ENCODE measurements at places on chromosomes 3 and 15. TPM values are rescaled to one million over a fixed set of nuclear protein-coding genes. Genes with fewer than 3 reads are reported as not detected.
A peak's percentile ranks its signal among the peaks of the same experiment; 100 is the strongest.

DNA sequence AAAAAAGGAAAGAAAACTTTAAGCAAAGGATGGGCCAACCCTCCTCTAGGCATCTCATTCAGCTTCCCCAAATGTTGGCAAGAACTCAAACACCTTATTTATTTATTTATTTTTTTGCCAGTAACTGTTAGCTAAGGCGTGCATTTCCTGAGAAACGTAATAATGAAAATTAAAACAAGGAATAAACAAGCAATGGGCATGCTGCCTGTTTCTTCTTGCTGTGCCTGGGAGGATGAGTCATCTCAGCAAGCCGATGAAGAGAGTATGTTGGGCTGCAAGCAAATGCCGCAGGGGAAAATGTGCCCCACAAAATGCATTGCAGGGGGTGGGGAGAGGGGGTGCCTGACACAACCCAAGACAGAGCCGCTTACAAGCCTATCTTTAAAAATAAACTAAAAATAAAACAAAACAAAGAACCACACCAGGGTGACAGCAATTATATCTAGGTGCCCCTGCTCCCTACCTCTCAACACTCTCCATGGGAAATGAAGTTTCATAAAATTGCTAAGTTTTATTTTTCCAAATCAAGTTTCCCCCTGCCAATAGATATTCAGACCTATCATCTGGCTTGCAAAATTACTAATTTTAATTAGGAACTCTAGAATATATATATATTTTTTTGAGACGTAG, 40.3 kb downstream of the EIF4E3 start:
- DNase-seq, result no peak

DNA sequence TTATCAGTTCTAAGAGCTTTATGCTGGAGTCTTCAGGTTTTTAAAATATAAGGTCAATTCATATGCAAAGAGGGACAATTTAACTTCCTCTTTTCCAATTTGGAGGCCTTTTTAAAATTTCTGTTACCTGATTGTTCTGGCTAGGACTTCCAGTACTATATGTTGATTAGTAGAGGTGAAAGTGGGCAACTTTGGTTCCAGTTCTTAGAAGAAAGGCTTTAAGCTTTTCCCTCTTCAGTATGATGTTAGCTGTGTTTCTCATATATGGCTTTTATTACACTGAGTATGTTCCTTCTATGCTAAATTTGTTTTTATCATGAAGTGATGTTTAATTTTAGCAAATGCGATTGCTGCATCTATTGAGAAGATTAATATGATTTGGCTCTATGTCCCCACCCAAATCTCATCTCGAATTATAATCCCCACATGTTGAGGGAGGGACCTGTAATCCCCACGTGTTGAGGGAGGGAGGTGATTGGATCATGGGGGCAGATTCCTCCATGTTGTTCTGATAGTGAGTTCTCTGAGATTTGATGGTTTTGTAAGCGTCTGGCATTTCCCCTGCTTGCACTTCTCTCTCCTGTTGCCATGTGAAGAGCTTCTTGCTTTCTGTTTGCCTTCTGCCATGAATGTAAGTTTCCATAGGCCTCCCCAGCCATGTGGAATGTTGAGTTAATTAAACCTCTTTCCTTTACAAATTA, 33.8 kb downstream of the FAIM start:
- DNase-seq, result no peak

Gene CPN2
- not detected for total RNA-seq

- no peak for DNase-seq
Observed at GRCh38 chr15:51585986-51586385, 36.6 kb downstream of the DMXL2 start.

DNA sequence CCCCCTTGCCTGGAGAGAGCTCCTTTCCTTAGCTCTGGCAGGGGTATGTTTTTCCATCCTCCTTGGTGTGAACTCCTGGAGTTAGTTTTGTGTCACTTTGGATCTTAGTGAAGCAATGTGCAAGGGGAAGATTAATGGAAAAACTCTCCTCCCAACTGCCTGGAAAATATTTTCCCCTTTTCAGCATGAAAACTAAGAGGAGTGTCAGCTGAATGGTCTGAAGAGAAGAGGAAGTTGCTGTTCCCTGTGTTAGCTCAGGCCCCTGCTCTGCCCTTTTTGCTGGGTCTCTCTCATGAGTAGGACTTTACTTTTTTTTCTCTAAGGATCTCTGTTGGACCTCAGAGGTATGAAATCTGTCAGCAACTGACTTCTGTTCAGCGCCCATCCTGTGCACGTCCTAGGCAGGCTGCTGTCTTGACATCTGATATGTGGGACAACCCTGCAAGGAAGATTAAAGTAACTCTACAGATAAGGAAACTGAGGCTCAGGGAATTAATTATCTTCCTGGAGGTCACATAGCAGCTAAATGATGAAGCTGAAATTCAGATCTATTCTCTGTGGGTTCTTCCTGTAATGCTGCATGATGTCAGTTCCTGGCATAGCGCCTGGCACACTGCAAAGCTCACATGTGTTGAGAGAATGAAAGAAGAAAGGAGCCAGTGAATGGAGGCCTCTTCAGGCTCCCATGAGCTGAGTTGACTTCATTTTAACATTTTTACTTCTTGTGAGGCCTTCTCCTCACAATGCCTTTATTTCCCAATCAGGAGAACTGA, 109.7 kb upstream of the GALNT15 start:
- peak; percentile 96 for DNase-seq

- no peak for DNase-seq
Observed at GRCh38 chr3:177231242-177231641, 34.0 kb upstream of the TBL1XR1 start.

DNA sequence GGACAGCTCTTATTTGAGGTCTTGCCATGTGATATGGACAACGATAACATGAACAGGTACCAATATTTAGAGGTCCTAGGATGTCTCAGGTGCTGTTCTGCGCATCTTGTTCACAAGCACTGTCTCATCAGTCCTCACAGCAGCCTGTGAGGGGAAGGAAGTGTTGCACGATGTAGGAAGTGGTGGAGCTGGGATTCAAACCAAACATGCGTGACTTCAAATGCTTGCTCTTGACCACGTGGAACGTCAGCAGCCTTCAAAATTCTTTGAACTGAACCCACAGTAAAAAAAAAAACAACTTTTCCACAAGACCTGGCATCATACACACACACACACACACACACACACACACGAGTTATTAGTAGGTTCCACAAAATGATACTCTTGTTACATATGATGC, 153.4 kb upstream of the SMAD3 start:
- DNase-seq, result peak; percentile 62

Gene SIDT1
- 0.13 TPM for total RNA-seq

DNA sequence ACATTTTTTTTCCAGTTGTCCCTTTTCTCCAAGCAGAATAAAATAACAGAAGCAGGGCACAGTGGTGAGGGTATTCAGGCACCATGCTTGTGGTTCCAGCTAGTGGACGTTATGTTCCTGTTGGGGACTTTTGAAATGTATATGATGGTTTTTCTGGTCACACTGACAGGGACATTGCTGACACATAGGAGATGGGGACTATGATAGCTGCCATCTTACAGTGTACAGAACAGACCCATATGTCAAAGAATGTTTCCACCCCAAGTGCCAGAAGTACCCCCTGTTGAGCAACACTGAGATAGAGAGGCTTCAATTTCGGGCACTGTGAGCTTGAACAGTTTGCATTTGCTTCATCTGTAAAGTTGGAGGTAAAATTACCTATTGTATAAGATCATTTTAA, 38.6 kb downstream of the MCTP2 start:
- no peak for DNase-seq

DNA sequence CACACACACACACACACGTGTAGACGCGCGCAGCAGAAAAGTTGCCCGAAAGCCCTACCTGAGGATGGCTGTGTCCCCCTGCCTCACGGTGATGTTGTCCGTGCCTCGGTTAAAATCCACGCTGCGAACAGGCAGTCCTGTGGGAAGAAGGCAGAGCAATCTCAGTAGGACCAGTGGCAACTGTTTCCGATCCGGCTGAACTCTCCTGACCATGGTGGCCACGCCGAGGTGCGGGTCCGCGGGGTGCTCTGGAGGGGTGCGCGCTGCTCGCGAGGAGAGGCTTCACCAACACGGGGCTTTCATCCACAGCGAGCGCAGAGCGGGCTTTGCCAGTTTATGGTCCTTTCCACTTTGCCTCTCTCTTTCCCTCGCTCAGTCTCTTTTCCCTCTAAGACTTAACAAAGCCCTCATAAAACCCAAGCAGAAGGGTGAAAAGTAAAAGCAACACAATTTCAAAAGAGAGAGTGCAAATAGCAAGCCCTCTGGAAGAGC, 422 bp downstream of the LSAMP start:
- DNase-seq, result no peak

- DNase-seq, result no peak
Observed at GRCh38 chr3:81013360-81013759, 748.1 kb downstream of the GBE1 start.

DNA sequence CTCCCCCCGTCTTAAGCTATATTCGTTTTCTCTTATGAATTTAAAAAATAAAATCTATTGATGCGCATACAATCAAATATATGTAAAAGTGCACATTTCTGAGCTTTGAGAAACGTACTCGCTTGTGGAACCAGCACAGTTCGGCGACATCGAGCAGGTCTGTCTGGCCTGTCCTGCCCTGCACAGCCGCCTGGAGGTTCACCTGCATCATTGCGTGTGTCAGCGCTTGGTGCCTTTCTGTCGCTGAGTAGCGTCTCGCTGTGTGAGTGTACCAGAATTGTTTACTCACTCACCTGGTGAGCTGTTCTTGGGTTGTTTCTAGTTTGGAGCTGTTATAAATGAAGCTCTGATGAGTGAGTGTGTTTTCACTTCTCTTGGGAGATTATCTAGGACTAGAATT, 104.0 kb downstream of the VGLL4 start:
- peak; percentile 82 for DNase-seq

Gene SAMMSON
- not detected for total RNA-seq

Gene PLAAT1
- total RNA-seq, result 2.8 TPM

Gene FBLN2
- 153 TPM for total RNA-seq

DNA sequence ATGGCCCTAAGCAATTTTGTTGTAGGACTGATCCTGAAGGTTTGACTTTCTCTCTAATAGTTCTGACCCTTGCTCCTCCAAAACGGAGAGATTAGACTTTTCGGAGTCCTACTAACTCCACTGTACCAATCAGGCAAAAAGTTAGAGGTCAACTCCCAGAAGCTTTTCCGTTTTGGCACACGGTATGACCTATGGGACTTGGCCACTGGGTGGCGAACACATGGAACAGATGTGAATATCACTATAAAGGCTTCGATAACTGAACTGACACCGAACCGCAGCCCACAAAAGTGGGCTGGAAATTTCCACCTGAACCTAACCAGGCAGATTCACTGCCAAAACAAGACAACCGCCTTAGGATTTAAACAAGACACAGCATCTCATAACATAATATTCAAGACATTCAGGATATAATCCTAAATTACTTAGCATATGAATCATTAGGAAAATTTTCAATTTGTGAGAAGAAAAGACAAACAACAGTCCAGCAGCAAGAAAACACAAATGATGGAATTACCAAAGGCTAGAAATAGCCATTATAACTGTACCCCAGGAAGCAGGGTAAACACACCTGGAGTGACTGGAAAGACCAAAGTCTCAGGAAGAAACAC, 12.2 kb upstream of the TM2D3 start:
- DNase-seq, result no peak

- no peak for DNase-seq
Observed at GRCh38 chr3:161559177-161559998, 62.8 kb downstream of the OTOL1 start.

DNA sequence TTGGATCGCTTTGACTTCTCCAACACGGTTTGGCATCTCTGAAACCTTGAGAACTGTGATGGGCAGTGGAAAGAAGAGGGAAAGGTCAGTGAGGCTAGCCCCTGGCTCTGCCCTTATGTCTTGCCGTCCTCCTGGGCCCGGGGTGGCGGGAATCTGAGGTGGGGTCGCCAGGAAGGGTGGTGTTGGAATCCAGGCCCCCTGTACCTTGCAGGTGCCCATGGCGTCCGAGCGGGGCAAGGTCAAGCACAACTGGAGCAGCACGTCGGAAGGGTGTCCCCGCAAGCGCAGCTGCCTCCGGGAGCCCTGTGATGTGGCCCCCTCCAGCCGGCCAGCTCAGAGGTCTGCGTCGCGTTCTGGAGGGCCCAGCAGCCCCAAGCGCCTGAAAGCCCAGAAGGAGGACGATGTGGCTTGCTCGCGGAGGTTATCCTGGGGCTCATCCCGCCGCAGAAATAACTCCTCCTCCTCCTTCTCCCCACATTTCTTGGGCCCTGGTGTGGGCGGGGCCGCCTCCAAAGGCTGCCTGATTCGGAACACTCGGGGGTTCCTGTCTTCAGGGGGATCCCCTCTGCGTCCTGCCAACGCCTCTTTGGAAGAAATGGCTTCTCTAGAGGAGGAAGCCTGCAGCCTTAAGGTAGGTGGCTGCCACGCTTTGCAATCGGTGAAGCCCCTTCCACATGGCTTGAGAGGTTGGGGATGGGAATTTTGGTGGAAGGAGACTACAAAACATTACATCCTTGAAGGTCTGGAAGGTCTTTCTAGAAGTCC, 907 bp downstream of the TATDN2 start:
- DNase-seq, result peak; percentile 86

Gene CFAP20DC
- 0.94 TPM for total RNA-seq

Gene SAMD7
- total RNA-seq, result not detected

DNA sequence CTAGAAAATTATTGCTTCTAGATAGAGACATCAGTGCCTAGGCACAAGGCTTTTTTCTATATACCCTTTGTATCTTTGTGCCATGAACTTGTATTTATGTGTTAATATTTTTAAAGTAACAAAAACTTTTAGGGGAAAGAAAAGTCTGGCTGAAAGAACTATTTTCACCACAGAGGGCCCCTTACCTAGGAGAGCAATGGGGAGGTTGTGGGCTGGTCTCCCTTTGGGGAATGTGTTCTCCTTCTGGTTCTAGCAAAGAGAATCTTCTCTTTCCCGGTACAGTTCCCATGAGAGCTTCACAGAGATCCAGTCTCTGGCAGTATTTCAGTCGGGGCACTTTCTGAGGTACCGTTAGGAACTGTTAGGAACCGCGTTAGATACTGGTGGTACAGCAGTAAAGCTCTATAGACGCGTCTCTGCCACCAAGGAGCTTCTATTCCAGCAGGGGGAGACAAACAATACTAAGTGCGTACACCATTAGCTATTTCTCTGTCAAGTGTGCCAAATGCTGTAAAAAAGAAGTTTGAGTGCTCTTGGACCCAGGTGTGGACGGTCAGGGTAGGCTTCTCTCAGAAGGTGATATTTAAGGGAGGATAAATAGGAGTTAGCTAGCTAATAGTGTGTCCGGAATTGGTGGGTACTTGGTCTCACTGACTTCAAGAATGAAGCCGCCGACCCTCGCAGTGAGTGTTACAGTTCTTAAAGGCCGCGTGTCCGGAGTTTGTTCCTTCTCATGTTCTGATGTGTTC, 4.6 kb upstream of the EPB42 start:
- no peak for DNase-seq

Measured in lower leg skin (tissue), 4 donors.